Hematopoietic multipotent progenitor cell treated with erythropoietin and hydrocortisone succinate and interleukin-3 and kit ligand, for 15 days (in vitro differentiated cells): ENCODE measurements at places on chromosomes 6 and 20.

DNA sequence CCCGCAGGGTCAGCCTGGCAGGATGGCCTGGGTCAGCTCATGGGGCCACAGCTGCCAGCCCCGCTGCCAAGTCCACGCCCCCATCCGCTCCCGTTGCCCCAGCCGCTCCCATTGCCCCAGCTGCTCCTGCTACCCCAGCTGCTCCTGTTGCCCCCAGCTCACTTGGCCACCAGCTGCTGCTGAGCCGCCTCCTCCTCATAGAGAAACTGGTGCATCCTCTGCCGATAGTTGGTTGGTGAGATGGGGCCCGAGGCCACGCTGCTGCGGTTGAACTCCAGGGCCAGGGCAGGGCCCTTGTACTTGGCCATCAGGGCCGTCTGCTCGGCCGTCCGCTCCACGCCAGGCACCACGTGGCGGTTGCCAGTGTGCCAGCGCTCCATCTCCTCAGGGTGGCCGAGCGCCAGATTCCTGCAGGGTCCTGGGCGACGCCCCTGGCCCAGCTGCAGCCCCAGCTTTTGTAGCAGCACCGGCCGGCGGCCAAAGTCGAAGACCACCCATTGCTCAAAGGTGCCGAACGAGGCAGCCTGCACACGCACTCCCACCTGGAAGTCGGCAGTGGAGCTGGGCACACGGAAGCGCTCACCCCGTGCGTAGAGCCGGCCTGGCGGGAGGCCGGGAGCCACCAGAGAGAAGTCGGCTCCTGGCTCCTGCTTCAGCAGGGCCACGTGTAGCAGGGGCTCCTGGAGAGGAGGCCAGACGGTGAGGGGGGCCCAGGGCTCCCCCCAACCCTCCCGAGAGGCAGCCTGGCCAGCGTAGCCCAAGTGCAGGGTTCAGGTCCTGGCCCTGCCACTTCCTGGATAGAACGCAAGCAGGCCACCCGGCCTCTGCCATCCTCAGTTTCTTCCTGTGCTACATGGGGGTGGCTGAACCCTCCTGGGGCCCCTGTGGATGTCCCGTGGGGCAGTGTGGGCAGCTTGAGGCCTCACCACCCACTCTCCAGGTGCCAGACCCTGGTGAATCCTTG is 4.8 kb downstream of the HELZ2 start:
- DNase-seq = no peak

GRCh38 chr20:8118760-8119159 is 13.3 kb upstream of the PLCB1 start:
- DNase-seq = no peak

DNA sequence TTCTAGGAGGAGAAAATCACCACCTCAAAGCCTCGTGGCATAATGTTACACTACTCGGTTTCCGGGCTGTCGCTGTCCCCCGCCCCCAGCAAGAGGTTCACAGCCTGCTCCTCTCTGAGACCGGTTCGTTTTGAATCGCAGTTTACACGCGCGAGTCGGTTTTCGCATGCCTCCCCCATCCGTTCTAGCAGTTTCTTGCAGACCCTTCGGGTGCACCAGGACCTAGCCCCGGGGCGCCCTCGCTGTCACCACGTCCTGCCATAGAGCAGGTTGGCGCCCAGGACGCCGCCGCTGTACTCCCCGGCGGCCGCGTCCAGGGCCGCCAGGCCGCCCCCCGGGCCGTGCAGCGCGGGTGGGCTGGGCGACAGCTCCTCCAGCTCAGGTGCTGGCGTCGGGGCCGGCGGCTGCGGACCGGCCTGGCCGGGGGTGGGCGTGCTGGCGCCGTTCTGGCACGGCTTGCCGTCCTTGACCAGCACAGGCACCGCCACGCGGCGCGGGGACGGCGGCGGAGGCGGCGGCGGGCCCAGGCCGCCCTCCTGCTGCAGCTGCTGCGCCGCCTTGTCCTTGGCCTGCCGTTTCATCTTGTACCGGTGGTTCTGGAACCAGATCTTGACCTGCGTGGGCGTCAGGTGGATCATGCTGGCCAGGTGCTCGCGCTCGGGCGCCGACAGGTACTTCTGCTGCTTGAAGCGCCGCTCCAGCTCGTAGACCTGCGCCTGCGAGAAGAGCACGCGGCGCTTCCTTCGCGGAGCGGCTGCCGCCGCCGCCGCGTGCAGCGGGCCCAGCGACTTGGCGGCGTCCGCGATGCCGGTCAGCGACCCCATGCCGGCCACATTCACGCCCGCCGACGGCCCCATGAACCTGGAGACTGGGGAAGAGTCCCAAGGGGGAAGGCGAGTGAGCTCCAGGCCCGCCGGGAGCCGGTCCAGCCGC is 1.4 kb downstream of the NKX2-4 start:
- DNase-seq = no peak

DNA sequence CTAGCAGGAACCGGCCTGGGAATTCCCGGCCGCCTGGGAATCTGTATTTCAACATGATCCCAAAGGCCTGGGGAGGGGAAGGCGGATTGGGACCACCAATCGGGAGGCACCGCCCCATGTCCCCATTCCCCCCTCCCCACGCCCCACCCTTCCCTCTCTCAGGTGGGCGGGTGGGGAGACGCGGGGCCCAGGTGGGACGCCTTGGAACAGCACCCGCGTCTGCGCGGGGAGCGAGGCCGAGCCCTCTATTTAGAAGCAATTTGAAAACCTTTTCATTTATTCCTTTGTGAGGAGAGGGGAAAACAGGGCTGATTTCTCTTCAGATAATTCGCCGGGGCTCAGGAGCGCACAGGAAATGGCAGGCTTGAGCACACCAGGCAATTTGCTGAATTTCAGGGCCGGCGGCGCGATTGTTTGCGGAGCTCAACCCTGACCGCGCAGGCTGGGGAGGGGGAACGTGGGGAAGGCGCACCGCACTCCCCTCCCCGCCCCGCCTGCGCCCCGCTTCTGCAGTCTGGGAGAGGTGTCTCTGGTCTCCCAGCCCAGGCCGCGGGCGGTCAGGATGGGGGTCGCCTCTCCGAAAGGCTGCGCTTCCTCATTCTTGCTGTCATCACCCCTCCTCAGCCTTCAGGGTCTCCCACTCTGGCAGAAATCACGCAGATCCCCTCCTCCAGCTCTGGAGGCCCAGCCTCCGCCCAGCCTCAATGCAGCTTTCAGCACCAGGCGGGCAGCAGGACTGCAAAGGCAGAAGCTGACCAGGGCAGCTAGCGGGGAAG is 170.0 kb downstream of the GRM4 start:
- no peak for DNase-seq

- DNase-seq = peak; percentile 7
Measured at GRCh38 chr6:80143419-80143937, 37.0 kb downstream of the BCKDHB start.

GRCh38 chr20:47035026-47035590 is 140.5 kb downstream of the EYA2 start:
- no peak for DNase-seq

DNA sequence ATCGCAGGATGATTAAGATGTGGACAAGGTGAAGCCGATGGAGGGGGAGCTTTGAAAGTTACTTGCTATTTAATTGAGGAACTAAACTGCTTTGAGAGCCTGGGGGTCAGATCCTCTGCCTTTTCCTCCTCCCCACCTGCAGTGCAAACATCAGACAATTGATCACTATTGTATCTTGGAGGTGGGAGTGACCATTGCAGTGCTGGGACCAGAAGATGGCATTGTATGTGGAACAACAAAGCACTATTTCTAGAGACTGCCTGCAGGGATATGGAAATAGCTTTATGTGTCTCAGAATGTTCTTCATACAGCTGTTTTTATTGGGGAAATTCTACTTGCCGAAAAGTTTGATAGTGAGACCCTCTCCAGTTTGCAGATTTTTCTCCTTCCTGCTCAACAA is 4.2 kb downstream of the MOG start:
- no peak for DNase-seq

DNA sequence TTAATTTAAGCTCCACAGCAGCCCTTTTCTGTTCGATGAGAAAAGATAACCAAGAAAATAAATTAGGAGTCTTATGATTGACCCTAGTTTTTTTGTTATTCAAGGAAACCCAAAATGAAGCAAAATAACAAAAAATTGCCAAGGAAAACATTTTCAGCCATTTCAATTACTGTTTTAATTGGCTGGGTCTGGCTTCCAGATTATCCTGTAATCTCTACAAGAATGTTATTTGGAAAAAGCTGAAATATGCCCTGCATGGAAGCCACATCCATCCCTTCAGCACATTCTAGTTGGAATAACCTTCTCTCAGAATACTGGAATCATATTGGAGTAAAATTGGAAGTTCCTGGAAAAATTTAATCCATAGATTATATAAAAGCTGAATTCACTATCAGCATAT is 191.1 kb upstream of the CCN2 start:
- DNase-seq = no peak

- no peak for DNase-seq
Measured at GRCh38 chr6:122956376-122956775, 39.7 kb upstream of the CLVS2 start.

DNA sequence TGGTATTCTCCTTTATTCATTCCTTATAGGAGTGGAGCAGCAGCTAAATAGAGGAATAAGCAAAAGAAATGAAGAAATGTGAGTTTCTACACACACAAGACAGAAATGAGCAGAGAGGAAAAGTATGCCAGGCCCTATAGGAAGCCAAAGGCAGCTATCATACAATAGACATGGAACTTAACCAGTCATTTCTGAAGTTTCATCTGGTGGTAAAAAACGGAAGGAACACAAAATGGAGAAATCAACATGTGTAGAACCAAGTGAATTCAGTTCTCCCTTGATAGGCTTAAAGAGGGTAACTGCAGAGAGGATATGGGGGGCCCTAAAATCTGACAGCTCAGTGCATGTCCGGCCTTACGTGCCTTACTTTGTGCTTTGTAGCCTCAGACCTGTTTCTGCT is 44.6 kb downstream of the TSBP1 start:
- DNase-seq = no peak

DNA sequence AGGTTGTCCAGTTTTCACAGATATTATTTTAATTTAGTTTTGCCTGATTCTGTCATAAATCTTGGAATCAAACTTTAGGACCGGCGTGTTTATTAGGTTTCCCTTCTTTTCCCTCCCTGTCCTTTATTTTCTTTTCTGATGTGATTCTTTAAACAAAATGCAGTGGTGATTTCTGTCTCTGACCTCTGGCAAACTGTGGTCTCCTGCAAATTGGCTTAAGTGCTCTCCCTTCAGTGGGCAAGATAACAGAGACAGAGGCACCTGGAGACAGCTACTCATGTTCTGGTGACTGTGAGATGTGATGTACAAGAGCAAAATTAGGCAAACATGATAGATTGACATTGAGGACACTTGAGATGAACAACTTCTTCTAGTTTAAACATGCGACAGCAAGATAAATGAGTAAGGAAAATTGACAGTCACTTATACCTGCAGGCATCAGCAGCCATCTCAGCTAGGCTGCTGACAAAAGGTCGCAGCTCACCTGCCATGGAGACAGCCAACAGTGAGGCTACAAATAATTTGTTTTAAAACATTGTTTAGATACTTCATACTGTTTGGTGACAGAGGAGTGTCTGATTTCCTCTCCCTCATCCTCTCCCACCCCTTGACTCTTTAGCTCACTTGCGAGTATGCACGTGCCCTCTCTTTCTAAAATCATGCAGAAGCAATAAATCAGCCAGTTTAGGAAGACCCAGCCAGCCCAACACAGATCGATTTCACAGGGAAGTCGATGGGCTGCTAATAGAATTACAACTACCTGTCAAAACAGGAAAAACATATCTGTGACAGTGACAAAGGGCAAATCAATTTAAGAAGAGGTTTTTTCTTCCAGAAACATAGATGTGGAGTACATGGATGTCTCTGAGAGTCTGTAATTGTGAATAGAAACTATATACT is 63.4 kb upstream of the MAP3K7 start:
- DNase-seq = no peak

- no peak for DNase-seq
Measured at GRCh38 chr20:1272368-1273100, 6.4 kb downstream of the SNPH start.

GRCh38 chr20:32636821-32637220 is 36.9 kb downstream of the C20orf203 start:
- no peak for DNase-seq

- no peak for DNase-seq
Measured at GRCh38 chr20:45991616-45992015, 17.1 kb upstream of the MMP9 start.

DNA sequence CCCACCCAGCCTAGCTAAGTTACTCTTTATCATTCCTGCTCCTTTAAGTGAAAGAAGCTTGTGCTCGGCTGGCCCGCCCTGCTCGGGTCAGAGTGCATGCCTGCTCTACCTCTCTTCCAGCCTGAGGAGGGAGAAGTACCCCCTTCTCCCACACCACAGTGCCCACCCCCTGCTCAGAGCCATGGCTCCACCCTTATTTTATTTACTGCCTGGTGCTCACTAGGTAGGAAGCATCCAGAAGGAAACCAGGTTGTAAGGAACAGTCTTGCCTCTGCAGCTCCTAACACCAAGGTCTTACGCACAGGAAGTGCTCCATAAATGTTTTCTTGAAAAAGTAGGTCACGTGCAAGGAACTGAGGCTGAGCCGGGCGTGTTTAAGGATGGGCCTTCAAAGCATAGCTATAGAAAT is 105.7 kb upstream of the SNX9 start:
- DNase-seq = no peak

GRCh38 chr6:41966214-41966920 is 24.8 kb upstream of the CCND3 start:
- no peak for DNase-seq

DNA sequence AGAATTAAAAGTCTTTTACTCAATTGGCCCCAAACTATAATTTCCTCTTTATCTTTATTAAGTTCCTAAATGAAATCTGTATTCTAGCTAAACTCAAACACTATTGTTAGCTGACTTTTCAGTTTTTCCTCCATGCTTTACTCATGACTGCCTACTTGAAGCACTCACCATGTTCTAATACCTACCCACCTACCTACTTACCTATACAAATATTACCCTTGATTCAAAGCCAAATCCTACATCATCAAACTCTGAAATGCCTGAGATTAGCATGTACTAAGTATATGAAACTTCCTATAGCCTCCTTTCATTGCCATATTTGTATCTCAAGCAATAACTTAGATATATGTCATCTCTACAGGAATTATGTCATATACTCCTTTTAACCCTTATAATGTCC is 259.7 kb downstream of the HDGFL1 start:
- DNase-seq = no peak

- no peak for DNase-seq
Measured at GRCh38 chr6:105649192-105649591, 246.3 kb upstream of the PREP start.

- no peak for DNase-seq
Measured at GRCh38 chr6:154307696-154308425, 48.7 kb downstream of the IPCEF1 start.

GRCh38 chr20:23520185-23520584 is 29.3 kb downstream of the CST8 start:
- no peak for DNase-seq

DNA sequence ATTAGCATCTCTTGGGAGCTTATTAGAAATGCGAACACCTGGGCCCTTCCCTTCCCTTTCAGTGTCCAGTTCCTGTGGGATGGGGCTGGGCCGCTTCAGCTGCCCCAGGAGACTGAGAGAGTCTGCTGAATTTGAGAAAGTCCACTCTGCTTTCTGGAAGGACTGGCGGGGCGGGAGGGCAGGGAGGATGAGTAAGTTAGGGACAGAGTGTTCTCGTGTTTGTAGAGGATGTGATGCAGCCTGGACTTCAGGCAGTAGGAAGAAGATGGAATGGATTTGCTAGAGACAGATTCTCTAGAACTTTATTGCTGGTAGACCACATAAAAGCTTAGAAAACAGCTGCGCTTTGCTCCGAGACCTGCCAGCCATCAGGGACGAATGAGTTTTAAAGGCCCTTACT is 1.1 kb upstream of the TULP4 start:
- DNase-seq = no peak

GRCh38 chr20:20837574-20838021 is 125.2 kb upstream of the RALGAPA2 start:
- peak; percentile 5 for DNase-seq

GRCh38 chr20:7015257-7015656 is 247.8 kb downstream of the BMP2 start:
- DNase-seq = no peak

- DNase-seq = no peak
Measured at GRCh38 chr20:48019496-48019895, 234.2 kb upstream of the SULF2 start.
